ENCODE measurements at places on chromosomes 1 and 21.

DNA sequence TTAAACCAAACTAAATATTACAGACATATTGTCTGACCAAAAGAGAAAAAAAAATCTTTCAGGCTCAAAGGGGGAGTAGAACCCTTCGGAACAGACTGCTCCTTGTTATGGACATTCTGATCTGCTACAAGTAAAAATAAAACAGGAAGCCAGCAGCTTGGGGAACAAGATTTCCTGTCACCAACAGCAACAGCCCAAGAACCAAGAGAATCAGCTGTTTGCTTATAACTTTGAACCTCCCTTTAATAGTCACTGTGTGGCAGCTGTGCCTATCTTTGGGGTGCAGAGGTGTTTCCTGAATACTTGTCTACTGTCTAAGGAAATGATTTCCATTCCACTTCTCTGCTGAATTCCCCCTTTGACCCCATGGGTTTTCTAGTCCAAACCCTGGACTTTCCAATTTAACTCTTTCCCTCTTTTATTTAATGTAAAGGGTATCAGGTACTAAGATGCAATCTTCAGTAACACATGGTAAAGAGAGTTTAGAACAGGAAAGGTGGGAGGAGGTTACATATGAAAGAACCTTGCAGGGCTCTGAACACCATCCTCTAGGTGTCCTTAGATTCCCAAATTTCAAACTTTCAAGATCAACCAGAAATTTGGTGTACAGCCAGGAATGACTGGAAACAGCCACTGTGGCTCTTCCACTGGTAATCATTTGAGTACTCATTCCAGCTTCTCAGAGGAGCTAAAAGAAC lies 38.6 kb downstream of the GPR3 start:
- DNase-seq = peak; percentile 64

DNA sequence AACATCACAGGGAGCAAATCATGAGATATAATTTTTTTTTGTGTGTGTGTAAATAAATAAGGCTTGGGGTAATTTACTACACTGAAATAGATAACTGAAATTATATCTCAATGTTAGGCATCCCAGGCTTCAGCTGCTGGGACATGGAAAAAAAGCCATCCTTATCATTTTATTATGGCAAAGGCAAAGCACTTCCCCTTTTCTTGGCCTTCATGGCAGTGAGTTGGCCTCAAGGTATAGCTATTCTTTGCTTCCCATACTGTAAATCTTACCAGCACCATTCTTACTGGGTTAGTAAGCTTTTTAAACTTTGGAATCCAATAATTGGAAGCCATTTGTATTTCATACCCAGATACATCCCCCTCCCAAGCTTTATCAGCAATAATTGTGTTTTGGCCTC lies 29.0 kb downstream of the RBM11 start:
- no peak for DNase-seq

- no peak for DNase-seq
Observed at GRCh38 chr1:202045705-202046104, 35.3 kb downstream of the ELF3 start.

- DNase-seq = peak; percentile 11
Observed at GRCh38 chr1:57377339-57378139, 46.3 kb downstream of the DAB1 start.

GRCh38 chr1:169361281-169361680 lies 6.3 kb downstream of the NME7 start:
- no peak for DNase-seq

- no peak for DNase-seq
Observed at GRCh38 chr1:26349188-26349876, 4.6 kb downstream of the CRYBG2 start.

- DNase-seq = no peak
Observed at GRCh38 chr1:56569661-56570060, 9.7 kb downstream of the PLPP3 start.

DNA sequence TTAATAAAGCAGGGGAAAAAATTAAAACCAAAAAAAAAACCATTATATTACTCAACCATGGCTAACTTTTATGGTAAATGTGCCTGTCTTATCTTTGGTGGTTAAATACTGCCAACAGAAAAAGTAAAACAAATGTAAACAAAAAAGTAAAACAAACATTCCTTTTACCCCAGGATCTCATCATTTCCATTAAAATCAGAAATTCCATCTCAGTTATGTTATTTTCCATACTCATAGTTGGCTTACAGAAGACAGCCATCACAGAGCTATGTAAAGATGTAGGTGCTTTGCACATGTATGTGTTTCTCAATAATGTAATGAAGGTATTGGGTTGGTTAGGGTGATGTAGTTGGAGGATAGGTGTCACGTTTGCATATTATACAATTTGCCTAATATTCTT lies 185.0 kb downstream of the KCNK2 start:
- no peak for DNase-seq

GRCh38 chr1:116298746-116299145 lies 74.3 kb upstream of the ATP1A1 start:
- no peak for DNase-seq

- DNase-seq = no peak
Observed at GRCh38 chr1:31689379-31689778, 14.4 kb downstream of the COL16A1 start.

DNA sequence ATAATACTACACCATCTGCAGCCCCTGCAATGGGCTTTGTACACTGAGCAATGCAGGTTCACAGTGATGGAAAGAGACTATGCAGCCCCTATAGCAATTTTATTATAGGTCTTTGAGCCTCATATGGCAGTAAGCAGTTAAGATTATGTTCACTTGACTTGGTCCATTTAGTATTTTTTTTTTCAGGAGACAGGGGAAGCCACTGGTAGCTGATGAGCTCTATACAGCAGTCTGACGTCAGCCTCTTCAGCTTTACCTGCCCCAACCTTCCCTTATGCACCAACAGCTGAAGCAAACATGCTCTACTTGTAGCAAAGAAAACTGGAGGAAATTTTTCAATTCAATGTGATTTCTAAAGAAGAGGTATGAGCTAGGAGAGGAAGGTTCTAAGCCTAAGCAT lies 32.2 kb downstream of the AIDA start:
- DNase-seq = no peak

GRCh38 chr1:158818560-158818959 lies 12.6 kb upstream of the MNDA start:
- DNase-seq = peak; percentile 89

- no peak for DNase-seq
Observed at GRCh38 chr1:2866422-2867086, 65.1 kb upstream of the TTC34 start.

GRCh38 chr1:183180634-183181056 lies 5.4 kb upstream of the LAMC2 start:
- DNase-seq = no peak

DNA sequence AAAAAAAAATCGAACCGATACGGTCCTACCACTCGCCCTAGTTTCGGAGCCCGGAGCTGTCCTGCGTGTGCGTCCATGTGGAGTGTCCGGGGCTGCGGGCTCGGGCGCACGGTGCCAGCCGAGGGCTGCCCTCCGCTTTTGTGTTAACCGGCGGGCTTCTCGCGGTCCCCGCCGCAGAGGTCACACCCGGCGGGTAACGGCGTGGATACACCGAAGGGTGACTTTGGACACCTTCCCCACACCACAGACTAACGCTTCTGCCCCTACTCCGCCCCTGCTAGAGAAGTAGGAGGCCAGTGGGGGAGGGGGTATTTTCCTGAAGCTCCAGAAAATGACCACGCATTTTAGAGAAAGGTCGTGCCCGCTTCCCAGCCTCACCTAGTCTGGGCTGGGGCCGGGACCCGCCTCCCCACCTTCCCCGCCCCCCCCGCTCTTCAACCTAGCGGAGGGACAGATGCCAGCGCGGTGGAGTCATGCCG lies 609 bp upstream of the ATF3 start:
- DNase-seq = no peak

DNA sequence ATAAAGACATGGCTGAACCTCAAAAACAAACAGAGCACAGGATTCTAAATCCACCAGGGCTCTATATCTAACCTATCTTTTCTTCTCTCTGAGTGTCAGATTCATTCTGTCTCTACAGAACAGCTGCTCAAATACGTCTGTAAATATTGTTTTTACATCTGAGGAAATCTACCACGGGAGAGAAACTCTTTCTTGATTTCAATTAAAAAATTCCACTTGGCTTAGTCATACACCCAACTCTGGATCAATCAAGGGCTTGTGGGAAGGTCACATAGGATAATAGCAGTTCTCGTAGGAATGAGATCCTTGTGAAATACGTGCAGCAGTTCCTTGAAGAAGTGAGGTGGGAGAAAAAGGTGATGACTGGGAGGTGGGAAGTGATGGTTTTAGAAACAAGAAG lies 1355.7 kb upstream of the ADGRL2 start:
- DNase-seq = no peak

GRCh38 chr1:156025876-156026275 lies 5.1 kb upstream of the SSR2 start:
- DNase-seq = peak; percentile 36

DNA sequence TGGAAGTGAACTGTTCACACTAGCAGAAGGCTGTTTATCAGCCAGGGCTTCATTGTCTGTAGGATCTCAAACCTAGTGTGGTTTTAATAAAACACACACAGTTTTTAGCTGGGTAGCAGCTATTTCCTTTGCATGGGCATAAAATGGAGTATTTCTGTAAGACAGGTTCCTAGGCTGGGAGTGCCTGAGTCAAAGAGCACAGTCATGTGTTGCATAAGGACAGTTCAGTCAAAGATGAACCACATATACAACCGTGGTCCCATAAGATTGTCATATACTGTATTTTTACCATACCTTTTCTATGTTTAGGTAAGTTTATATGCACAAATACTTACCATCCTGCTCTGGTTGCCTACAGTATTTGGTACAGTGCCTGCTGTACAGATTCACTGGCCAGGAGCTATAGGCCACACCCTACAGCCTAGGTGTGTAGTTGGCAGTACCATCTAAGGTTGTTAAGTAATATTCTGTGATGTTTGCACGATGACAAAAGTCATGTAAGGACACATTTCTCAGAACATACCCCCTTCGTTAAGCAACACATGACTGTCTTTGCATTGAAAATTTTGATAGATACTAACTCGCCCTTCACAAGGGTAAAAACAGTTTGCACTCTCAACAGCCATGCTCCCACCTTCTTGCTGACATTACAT lies 17.2 kb downstream of the LGALS8 start:
- DNase-seq = no peak

DNA sequence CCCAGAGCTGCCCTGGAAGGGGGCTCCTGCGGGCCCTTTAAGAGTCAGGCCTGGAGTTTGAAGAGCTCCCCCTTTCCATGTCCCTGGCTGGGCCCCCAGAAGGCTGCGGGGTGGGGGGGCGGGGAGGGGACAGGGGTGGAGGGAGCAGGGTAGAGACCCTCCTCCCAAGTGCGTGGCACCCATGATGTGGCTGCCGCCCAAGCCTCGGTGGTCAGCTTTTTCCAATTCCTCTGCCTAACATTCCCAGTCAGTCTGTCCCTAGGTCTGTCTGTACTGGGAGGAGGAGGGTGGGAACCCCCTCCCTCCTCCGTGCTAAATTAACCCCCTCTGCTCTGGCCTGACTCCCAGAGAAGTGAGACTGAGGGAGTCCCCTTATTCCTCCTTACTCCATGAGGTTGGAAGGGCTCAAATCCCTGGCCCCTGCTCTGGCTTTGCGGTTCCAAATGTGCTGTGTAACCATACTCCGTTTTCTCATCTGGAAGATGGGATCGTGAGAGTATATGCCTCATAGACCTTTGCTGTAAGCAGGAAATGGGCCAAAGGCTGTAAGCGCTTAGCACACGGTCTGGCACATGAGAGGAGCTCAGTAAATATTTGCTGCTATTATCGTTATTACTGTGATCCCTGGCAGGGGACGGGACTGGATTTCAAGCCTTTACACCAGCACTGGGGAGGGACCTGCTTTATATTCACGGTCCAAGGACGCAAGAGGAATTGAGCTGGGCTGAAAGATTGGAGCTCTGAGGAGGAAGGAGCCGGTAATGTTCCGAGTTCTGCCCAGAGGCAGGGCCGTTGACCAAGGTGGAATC lies 658 bp upstream of the COL16A1 start:
- DNase-seq = no peak

DNA sequence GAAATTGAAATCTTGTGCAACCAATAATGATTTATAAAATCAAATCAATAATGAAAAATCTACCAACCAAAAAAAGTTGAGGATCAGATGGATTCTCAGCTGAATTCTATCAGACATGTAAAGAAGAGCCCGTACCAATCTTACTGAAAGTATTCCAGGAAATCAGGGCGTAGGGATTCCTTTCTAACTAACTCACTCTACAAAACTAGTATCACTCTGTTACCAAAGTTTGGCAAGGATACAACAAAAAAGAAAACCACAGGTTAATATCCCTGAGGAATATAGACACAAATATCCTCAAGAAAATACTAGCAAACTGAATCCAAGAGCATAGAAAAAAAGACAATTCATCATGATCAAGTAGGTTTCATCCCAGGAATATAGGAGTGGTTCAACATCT lies 52.8 kb upstream of the ADGRL4 start:
- DNase-seq = no peak

- DNase-seq = no peak
Observed at GRCh38 chr1:17190010-17190995, 14.6 kb upstream of the PADI1 start.

DNA sequence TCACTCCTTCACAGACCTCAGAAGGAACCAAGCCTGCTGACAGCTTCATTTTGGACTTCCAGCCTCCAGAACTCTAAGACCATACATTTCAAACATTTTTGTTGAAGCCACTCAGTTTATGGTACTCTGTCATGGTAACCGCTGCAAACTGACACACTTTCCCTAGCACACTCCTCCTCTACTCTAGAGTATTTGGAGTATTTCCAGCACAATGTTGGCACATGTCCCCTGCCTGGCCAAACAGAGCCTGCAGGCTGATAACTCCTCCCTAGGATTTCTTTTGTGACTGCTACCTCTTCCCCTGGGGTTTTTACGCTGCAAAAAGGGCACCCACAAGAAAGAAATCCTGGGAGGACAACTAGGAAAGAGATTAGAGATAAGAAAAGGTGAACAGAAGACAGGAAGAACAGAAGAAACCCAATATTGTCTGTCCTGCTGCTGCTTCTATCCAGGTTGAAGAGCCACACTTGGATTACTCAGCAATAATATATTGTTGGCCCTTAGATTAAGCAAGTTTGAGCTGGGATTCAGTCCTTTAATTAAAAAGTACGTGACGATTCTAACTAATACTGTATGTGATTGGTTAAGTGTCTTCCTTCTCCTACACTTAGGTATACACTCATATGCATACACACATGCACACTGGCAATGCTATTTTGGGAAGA lies 844.1 kb downstream of the LTN1 start:
- DNase-seq = no peak

GRCh38 chr1:203182387-203182953 lies 4.0 kb downstream of the CHI3L1 start:
- no peak for DNase-seq

- no peak for DNase-seq
Observed at GRCh38 chr1:191086910-191087309, 609.2 kb upstream of the BRINP3 start.

- no peak for DNase-seq
Observed at GRCh38 chr1:116322752-116323405, 50.2 kb upstream of the ATP1A1 start.

- DNase-seq = no peak
Observed at GRCh38 chr1:160116283-160117147, 956 bp downstream of the ATP1A2 start.

GRCh38 chr1:210617293-210617692 lies 288.6 kb downstream of the HHAT start:
- no peak for DNase-seq

GRCh38 chr1:160007577-160008200 lies 24.1 kb downstream of the PIGM start:
- peak; percentile 45 for DNase-seq
